ENCODE measurements at places on chromosomes 4 and X. TPM values are rescaled to one million over a fixed set of nuclear protein-coding genes. Genes with fewer than 3 reads are reported as not detected.

Gene FRMD7
- total RNA-seq, result not detected

Gene MECP2
- total RNA-seq, result 58.3 TPM

GRCh38 chr4:9938933-9939332, 82.4 kb downstream of the SLC2A9 start:
- no peak for DNase-seq

- no peak for DNase-seq
Measured at GRCh38 chr4:143089847-143090246, 94.9 kb upstream of the USP38 start.

DNA sequence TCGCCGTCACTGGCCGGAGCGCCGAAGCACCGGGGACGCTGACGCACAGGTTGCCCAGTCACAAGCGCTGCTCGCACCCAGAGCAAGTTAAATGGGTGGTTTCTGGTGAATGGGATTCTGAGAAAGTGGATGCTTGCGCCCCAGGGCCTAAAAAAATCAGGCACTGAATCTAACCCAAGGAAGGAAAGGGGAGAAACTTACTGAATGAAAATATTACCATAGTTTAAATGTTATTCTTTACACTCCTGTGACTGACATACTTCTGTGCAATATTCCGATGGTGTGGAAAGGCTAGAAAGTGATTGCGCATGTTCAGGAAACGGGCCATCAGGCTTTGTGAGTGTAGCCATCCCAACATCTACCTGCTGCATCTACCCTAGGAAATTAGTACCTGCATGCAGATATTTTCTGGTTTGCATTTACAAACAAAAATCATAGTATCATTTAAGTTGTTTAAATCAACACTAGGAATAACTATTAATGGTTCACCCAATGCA, 838 bp upstream of the ABCG2 start:
- no peak for DNase-seq

DNA sequence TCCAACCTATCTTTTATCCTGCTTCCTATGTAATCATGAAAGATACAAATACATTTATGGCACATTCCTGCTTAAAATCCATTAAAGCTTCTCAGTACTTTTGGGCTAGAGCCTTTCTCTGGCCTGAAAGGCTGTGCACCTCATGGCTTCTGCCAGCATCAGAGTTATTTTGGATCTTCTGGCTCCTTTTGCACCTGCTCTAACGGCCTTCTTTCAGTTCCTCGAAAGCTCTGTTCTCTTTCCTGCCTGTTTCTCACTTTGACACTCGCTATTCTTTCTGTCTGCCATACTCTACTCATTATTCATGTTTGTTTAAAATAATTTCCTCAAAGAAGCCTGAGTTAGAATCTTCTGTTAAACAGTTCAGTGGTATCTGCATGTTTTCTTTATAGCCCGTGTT, 86.0 kb downstream of the LRP2BP start:
- DNase-seq, result no peak

DNA sequence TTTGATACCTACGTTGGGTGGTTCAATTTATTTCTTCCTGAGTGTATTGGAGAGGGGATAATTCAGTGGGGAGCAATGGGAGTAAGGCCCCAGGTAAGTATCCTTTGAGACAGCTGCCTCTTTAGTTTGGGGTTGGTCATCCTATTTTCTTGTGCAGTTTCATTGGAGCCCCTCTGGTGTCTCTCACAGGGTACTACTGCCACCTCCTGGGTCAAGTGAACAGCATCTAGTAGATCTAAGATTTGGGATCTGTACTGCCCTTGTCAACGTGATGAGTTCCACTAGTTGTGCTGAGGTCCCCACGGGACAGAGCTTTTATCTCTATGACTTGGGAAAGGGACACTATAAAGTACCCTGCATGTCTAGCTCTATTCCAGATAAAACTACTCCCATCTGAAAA, 80.6 kb downstream of the PBDC1 start:
- no peak for DNase-seq

- DNase-seq, result no peak
Measured at GRCh38 chr4:133157460-133158160, 8.5 kb downstream of the PCDH10 start.

DNA sequence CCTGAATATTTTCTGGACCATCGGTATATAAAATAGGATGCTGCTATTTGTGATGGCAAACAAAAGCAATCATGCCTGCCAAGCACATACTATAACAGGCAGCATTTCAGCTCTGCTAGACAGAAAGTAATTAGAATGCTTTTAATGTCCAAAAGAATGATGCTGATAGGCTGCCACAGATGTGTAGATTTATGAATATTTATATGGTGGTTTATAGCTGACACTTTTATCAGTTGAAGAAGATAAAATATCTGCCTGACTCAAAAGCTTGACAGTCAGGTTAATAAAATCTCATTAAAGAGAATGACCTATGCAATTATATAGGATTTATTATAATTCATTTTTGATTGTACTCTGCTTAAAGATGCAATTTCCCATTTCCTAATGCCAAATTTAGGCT, 4.0 kb downstream of the BEND4 start:
- no peak for DNase-seq

GRCh38 chr4:128854433-128854832, 44.9 kb downstream of the JADE1 start:
- DNase-seq, result no peak

DNA sequence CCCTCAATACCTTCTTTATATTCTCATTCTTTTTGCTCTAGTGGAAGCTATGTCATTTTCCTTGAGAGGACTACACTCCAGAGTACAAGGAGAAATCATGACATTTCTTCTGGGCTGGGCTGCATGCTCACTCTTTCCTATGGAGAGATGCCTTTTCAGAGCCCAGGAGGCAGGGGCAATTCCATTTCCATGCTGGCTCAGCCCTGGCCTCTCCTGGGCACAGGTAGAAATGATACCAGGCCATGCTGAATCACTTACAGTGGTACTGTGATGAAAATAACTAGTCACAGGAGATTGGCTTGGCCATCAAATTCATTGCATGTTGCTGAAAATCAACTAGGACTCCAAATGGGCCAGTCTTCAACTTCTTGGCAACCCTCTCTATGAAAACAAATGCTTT, 34.0 kb upstream of the PPARGC1A start:
- no peak for DNase-seq

GRCh38 chrX:13000301-13000811, 25.4 kb downstream of the TMSB4X start:
- no peak for DNase-seq

DNA sequence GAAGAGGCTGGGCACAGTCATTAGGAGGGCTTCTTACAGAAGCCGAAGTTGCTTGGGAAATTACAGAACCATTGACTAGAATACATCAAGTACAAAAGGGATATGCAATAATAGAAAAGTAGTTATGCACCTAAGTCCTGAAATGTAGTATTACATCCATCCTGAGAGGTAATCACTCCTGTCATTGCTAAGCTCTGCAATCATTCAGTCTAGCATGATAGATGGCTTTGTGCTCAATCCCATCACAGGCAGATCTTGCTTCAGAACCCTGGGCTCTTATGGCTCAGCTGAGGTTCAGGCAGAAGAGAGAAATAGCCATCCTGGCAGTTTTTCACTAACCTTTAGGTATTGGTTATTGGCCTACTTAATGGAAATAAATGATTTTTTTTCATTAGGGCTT, 231.7 kb upstream of the AFF2 start:
- no peak for DNase-seq

All from breast epithelium (tissue), 4 donors.